Testis (tissue), 5 donors: ENCODE measurements at places on chromosomes 12 and 14. TPM values are rescaled to one million over a fixed set of nuclear protein-coding genes. Genes with fewer than 3 reads are reported as not detected.

Gene TMEM30B
- total RNA-seq, result 8.9 TPM

Gene YLPM1
- 99.9 TPM for total RNA-seq

Gene DENR
- 33.3 TPM for total RNA-seq

Gene COX8C
- 19.9 TPM for total RNA-seq

Gene KRT7
- 3.3 TPM for total RNA-seq
